ENCODE measurements at places on chromosomes 11 and 22.

DNA sequence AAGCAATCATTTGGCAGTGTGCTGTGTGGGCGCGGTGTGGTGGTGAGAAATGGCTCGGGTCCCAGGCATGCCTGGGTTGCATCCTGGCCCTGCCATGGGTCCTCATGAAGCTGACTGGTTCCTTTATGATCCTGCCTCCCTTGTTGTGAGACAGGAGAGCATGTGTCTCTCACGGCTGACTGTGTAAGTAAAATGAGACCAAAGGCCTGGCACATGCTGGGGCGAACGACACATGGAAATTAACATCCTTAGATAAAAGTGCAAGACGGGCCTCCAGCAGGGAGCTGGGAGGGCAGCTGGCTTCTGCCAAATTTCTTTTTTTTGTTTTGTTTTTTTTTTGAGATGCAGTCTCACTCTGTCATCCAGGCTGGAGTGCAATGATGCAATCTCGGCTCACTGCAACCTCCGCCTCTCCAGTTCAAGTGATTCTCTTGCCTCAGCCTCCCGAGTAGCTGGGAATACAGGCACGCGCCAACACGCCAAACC, 9.4 kb upstream of the FBLN1 start:
- no peak for DNase-seq

GRCh38 chr11:69573761-69574607, 67.0 kb upstream of the CCND1 start:
- DNase-seq = no peak

- no peak for DNase-seq
These were observed 3.8 kb upstream of the TRIM6 start for GRCh38 chr11:5592615-5593014.

DNA sequence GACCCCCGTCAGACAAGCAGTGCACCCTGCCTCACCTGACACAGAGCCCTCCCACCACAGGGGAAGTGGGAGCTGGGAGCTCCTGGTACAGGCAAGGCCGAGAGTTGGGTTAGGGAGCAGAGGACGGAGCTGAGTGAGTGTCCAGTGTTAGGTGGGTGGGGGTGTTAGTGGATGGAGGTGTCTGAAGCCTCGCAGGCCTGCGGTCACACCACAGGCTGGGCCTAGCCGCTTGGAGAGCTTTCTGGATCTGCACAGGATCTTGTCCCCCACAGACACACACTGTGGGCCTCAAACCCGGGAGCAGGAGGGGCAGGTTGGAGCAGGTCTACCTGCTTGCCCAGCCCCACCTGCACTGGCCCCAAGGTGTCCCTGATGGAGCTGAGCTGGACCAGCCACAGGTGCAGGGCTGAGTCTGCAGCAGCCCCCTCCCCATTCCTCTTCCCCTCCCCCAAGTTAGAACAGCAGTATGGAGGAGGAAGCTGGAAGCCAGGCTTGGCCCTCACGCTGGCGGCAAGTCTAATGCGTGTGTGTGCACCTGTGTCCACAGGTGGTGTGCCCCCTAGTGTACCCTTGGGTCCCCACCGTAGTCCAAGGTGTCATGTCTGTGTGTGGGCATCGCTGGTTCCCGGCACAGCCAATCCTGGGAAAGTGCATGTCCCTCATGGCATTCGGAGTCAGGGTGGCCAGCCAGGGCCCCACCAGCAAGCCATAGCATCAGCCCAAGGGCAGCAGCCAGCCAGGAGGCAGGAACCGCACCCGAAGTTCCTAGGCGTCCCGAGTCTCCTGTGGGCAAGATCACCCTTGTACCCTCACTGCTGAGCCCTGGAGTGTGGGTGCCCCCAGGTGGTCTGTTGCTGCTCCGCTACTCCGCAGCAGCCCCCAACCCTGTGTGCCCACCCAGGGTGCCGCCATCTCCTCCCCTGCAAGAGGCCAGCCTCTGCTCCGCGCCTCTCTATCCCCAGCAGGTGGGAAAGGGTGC, 2.0 kb upstream of the GATD1 start:
- no peak for DNase-seq

- DNase-seq = no peak
These were observed 3.1 kb downstream of the PIM3 start for GRCh38 chr22:49963647-49964026.

- DNase-seq = no peak
These were observed 774.3 kb downstream of the FAM181B start for GRCh38 chr11:81959341-81959740.

DNA sequence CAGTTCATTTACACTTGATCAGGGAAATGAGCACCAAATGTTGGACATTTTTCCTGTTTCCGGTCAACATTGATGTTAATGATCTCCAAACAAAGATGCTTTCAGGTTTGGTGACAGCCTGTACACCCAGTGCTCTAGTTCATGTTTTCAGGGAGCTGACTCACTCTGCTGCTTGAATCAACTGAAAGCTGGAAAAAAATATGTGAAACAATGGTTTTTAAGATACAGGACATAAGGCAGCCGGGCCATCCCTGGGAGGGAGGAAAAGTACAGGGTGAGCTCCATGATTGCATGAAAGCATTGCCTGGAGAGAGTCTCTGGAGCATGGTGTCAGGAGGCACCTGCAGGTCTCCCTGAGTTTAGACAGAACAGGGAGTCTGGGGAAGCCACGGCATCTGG, 259.6 kb downstream of the TBC1D22A start:
- DNase-seq = no peak

DNA sequence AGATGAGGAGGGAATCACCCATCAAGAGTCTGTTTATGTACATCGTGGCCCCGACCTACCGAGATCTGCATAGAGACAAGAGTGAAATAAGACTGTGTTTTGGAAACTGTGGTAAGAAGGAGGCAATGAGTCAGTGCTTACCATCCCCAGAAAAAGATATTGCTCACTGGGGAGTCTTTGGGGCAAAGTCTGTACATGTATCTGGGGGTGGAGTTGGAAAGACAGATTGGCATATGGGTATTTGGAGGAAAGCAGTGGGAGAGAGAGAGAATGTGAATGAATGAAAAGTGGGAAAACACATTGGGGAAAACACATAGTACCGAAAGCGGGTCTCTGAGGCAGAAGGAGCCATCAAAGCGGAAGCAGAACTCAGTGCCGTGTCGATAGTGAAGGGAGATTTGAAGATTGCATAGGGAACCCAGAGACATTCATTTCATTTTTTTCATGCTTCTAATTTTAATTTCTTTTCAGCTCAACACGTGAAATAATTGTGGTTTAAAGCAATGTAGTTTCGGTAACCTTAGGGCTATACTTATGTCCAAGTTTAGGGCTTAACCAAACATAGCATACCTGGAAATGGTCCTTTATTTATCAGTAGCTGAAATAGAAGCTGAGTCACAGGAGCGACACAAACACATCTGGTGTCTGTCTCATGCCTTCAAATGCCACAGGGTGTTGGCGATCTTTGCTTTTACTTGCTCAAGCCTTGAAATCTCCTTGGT, 98.6 kb upstream of the CD44 start:
- peak; percentile 91 for DNase-seq

GRCh38 chr22:23754980-23755636, 883 bp upstream of the VPREB3 start:
- no peak for DNase-seq

All from CD4-positive, alpha-beta T cell treated with Interleukin-15 for 4 hours (primary cell).